Activated CD4-positive, alpha-beta T cell treated with anti-CD3 and anti-CD28 coated beads, Interleukin-2, amount 50 U/mL, for 48 hours (primary cell): ENCODE measurements at places on chromosomes 12 and 14.
A peak's percentile ranks its signal among the peaks of the same experiment; 100 is the strongest.

GRCh38 chr14:72714094-72714493, 179.8 kb downstream of the DPF3 start:
- DNase-seq: peak; percentile 13

GRCh38 chr12:13937735-13938134, 43.7 kb downstream of the GRIN2B start:
- DNase-seq: no peak

DNA sequence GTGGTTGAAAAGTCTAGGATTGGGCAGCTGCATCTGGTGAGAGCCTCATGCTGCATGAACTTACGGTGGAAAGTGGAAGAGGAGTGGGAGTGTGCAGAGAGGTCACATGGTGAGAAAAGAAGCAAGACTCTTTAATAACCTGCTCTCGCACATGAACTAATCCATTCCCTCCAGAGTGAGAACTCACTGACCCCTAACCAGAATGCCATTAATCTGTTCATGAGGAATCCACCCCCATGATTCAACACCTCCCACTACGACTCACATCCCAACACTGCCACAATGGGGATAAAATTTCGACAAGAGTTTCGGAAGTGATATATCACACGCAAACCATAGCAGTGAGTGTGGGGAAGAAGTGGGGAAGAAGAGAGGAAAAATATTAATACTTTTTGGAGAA, 377.4 kb downstream of the NAV3 start:
- no peak for DNase-seq

DNA sequence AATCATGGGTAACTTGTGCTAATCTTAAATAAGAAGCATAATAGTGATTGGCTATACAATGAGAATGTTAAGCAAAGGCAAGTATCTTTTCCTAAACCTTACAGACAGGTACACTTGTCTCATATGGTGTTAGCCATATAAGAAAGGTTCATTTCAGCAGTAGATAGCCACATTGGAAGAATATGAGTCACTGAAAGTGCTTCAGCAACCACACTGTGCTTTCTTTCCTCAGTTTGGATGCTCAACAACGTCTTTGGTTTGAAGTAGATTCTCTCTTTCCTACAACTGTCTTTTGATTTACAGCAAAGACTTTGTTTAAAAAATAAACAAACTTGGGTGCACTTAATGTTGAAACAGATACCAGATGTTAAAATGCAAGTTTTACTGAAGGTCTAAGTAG, 8.9 kb downstream of the DDHD1 start:
- no peak for DNase-seq

- DNase-seq: no peak
Measured at GRCh38 chr12:48862760-48863159, 2.9 kb downstream of the RND1 start.

GRCh38 chr14:55518391-55518790, 61.6 kb upstream of the KTN1 start:
- DNase-seq: no peak

- no peak for DNase-seq
Measured at GRCh38 chr14:54606178-54606577, 39.2 kb downstream of the SAMD4A start.

DNA sequence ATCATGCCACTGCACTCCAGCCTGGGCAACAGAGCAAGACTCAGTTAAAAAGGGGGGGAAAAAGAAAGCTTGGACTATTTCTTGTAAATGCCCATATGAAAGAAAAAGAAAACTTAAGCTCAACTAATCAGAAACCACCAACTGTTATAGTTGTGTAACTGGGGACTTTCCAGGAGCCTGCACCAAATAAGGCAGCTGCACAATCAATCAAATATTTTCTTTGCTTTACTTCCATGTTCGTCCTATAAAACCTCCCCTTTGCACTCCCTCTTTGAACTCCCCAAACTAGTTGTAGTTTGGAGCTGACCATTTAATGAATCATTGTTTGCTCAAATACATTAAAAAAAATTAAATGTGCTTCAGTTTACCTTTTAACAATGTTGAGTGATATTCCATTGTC, 54.9 kb downstream of the OTOGL start:
- DNase-seq: no peak

DNA sequence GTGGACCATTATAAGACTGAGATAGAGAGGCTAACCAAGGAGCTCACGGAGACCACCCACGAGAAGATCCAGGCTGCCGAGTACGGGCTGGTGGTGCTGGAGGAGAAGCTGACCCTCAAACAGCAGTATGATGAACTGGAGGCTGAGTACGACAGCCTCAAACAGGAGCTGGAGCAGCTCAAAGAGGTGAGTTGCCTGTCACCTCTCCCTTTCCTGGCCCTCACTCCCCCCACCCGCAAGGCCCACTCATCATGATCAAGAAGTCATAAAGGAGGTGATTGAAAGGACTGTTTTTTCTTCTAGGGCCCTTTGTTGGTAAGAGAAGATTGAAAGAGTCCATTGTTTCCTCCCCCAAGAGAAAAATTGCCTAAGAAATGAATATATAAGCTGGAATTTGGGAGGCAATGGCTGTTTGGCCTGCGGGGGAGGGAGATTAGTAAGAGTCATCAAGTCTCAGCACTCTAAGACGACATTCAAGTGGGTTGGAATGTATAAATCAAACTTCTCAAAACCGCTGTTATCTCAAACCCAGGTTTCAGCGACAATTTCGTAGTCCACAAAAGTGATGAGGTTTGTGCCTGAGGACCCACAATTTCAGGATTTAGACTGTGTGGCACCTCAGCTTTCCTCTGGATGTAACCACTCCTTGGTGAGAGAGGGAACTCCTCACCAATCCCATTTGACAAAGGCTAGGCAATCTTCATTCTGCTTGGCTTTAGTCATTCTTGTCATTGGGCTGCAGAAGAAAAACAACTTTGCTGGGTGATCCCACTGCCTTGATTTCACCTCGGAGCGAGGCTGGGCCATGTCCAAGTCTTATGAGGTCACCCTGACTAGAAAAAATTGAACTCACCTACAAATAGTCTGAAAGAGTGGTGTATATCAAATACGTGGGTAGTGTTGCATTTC, 966 bp downstream of the BICD1 start:
- DNase-seq: peak; percentile 43

- DNase-seq: no peak
Measured at GRCh38 chr14:84527706-84528105, 1002.2 kb upstream of the FLRT2 start.

DNA sequence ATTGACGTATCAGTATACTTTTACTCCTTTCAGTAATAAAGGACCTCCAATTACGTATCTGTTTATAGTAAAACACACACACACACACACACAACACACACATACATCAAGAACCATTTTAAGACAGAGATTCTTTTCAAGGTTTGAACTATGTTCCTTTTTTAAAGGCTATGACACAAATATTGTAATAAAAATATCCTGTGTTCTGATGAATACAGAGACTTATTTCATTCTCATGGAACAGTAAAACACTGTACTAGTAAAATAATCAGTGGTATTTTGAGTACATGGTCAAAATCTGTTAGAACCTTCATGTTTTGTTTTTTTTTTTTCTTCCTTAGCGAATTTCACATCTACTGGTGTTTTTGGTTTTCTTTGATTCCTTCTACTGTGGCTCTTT, 7.6 kb downstream of the FLRT2 start:
- no peak for DNase-seq

DNA sequence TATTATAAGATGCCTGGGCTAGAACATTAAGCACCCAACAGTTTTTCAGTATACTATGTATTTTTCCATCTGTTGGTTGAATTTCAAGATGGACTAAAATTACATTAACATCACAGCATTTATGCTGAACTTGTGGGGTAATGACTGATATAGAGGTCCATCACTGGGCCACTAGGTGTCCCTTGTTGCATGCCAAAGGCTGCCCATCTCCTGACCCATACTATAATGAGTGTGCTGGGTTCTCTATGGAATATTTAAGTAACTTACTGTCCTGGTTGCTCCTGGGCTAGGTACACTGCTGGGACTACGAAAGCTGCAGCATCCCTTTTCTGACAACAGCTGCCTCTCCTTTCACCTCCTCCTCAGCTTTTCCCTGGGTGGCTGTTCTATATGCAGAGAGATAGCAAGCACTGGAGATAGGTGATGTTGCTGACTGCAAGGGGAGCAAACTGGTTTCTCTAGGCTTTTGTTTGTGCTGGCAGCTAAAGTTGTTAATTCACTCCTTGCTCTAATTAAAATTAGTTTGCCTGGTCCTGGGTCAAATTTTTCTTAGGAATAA, 138.6 kb upstream of the TRHDE start:
- DNase-seq: no peak

DNA sequence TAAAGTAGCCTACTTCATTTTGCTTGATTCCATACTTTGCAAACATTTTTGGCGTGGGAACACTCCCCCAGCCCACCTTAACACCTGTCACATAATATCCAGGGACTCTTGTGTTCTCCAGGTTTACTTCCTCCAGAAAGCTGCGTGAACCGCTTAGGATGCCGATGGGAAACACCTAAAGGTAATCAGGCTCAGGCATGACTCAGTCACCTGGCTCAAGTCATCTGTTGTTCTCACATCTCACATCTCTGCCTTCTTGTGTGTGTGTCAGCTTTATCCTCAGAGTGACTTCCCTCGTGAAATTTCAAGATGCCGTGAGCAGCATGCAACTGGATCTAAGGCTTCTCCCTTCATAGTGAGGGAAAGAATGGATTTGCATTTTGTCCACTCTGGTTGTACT, 48.1 kb upstream of the DUSP6 start:
- DNase-seq: no peak

GRCh38 chr12:118288174-118288573, 84.5 kb downstream of the TAOK3 start:
- no peak for DNase-seq

GRCh38 chr14:101217080-101217463, 313.6 kb upstream of the RTL1 start:
- no peak for DNase-seq

DNA sequence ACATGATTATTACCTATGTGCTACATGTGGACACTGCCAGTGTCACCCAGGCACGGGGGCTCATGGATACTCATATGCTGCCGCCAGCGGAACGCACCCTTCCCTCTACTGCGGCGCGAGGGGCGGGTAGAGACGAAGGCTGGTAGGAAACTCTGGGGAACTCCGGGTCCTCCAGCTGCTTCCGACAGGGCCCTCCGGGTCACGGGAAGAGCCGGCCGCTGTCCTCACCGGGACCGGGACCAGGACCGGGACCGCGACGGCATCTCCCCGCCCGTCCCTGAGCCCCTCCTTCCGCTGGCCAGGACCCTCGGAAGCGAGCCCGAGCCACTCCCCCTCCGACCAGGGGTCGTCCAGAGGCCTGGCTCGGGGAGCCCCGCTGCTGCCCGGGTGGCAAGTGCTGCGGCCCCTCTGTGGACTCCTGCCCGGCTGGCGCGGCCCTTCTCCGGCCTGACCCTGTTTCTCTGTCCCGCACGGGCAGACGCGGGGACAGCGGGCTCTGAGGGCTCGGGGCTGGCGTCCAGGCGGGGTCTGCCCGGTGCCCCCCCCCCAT, 209.6 kb downstream of the ADGRD1 start:
- DNase-seq: no peak

GRCh38 chr12:49201595-49202295, 12.9 kb upstream of the TUBA1A start:
- DNase-seq: no peak

- no peak for DNase-seq
Measured at GRCh38 chr12:132837693-132838409, 9.2 kb upstream of the GOLGA3 start.

DNA sequence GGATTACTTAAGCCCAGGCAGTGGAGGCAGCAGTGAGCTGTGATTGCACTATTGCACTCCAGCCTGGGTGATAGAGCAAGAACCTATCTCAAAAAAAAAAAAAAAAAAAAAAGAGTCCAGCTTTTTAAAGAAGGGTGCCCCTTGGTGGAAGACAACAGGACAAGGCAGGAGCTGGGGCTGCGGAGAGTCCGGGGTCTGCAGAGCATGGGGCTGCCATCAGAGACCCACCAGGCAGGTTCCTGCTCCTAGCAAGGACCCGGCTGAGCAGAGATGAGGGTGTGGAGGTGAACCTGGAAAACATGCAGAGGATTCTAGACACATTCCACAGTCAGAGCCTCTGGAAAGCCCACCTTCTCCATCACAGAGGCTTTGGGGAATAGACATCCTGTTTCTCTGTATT, 21.0 kb upstream of the CIPC start:
- no peak for DNase-seq

GRCh38 chr14:35932659-35933159, 106.6 kb downstream of the BRMS1L start:
- peak; percentile 54 for DNase-seq

GRCh38 chr12:7853557-7853956, 19.2 kb downstream of the SLC2A14 start:
- DNase-seq: no peak

DNA sequence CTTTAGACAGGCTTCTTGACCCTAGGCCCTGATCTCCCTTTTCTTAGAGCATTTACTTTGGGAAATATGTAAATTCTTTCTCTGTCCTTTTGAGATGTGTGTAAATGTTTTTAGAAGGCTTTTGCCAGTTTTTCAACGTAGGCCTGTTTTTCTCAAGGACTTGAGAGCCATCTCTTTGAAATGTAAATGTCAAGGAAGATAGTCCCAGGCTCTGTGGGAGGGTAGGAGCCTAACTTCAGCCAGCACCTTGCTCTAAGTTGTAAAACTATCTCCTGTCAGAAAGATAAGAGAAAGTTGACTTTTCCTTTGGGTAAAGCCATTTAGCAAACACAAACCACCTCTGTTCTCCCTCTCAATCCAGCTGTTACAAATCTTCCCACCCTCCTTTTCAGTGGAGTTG, 219.8 kb downstream of the RPS29 start:
- DNase-seq: no peak

- DNase-seq: no peak
Measured at GRCh38 chr12:126742241-126742641, 1524.7 kb upstream of the TMEM132C start.

DNA sequence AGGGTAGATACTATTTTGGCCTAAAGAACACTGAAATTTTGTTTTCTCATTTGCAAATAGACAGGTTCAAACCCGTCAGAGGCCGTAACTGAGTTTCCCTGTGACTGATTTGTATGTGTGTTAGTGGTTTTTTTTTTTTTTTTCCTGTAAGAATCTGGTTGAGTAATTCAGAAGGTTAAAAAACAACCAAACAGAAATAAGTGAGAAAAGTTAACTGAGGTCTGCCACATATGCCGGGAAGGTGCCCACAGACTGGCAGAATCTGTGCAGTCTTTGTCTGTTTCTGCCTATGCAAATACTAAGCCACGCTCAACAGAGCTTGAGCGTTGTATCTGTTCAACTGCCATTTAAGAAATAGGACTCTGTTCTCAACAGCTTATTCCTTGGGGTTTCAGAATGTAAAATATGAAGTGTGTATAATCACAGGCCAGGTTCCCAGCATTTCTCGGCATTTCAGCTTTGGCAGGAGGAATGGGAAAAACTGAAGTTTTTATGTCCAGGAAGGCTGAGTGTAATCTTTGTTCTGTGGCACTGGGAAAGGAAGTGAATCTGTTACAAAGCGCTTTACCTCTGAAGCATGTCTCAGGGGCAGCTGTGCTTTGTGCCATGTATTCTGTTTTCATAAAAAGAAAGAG, 181.9 kb downstream of the PRKCH start:
- DNase-seq: peak; percentile 75

GRCh38 chr14:56400109-56400825, 179.3 kb upstream of the TMEM260 start:
- DNase-seq: no peak

GRCh38 chr12:1544996-1545700, 49.2 kb downstream of the FBXL14 start:
- no peak for DNase-seq
